ENCODE measurements at places on chromosomes 7 and 10.

DNA sequence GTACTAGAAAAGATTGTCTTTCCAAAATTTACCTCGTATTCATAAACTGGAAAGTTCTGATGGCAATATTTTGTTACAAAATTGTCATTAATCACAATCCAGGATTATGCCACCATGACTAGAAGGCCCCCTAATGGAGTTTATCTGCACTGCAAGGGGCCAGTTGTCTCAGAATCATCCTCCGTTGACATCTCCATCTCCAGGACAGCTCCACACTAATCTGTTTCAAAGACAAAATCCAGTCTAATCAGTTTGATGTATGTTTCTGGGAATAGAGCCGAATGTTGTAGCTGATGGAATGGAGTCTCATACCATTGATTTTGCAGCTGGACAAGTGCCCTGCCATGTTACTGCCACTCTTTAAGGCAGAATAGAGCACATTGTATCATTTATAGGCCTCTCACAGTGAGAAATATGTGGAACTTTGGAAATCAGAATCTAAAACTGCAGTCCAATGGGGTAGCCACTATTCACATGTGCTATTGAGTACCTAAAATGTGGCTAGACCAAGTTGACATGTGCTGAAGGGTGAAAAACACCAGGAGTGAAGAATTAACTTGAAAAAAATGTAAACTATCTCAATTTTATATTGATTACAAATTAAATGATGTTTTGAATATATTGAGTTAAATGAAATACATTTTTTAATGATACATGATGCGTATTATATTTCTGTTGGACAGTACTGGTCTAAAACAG lies 38.3 kb upstream of the TOMM7 start:
- no peak overlapping the region for H3K4me3 ChIP-seq
- DNase-seq: no peak
- peaks cover 6% of the 10 kb centered on the region for H3K4me1 ChIP-seq
- peaks cover 16% of the 10 kb centered on the region for H3K36me3 ChIP-seq
- no peaks in the 10 kb centered on the region for H3K27me3 ChIP-seq

DNA sequence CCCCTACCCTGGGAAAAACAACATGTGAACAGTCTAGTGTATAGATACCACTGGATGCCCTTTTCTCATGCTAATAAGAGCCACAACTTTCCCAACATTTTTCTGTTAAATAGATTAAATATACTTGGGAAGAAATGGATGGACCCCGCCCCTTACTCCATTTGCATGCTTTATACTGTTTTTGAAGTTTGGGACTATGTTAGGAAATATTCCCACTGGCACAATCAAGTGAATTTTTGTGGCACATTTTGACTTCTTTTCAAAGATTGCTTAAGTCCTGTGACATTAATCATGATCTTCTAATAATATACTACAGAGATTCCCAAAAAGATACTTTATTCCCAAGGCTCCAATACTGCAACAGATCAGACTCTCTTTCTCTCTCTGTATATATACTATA lies 216.6 kb downstream of the TWIST1 start:
- H3K27ac ChIP-seq: no peak overlapping the region
- H3K4me3 ChIP-seq: no peak overlapping the region
- H3K36me3 ChIP-seq: peaks cover 3% of the 10 kb centered on the region
- H3K4me1 ChIP-seq: peaks cover 47% of the 10 kb centered on the region
- H3K27me3 ChIP-seq: no peaks in the 10 kb centered on the region
- DNase-seq: no peak

GRCh38 chr10:110821508-110821907 lies 50.2 kb upstream of the PDCD4 start:
- H3K27ac ChIP-seq: peak overlapping the region; percentile 93
- peaks cover 5% of the 10 kb centered on the region for H3K36me3 ChIP-seq
- DNase-seq: no peak
- H3K4me1 ChIP-seq: peaks cover 56% of the 10 kb centered on the region
- no peak overlapping the region for H3K4me3 ChIP-seq
- no peaks in the 10 kb centered on the region for H3K27me3 ChIP-seq

DNA sequence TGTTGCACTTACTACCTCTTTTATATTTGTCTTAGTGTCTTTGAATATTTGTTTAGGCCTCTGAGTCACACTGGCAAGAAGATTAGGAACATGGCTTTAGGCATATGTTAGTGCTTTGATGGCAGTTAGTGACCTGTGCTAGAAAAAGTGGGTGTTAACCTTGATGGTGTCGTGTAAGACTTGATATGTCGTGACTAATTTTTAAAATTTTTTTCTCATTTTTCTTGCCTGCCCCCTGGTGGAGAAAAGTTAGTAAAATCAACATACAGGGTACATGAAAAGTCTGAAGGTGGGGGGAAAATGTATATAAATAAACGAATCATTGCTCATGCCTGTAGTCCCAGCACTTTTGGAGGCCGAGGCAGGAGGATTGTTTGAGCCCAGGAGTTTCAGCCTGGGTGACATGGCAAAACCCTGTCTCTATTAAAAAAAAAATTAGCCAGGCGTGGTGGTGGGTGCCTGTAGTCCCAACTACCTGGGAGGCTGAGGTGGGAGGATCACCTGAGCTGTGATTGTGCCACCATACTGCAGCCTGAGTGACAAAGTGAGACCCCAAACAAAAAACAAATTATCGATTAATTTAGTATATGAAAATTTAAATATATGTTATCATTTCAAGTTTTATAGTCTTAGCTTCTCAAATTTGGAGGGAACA lies 44.6 kb downstream of the TAX1BP1 start:
- H3K27ac ChIP-seq: peak overlapping the region; percentile 30
- H3K36me3 ChIP-seq: peaks cover 17% of the 10 kb centered on the region

- no peak overlapping the region for H3K4me3 ChIP-seq
- no peak overlapping the region for H3K27ac ChIP-seq
- no peaks in the 10 kb centered on the region for H3K27me3 ChIP-seq
- no peak for DNase-seq
- H3K36me3 ChIP-seq: no peaks in the 10 kb centered on the region
Measured at GRCh38 chr10:78599122-78599853, 469.5 kb upstream of the ZMIZ1 start.

GRCh38 chr10:12972146-12972545 lies 29.4 kb downstream of the CCDC3 start:
- DNase-seq: no peak

- H3K27ac ChIP-seq: no peak overlapping the region
- no peaks in the 10 kb centered on the region for H3K27me3 ChIP-seq
- no peak for DNase-seq
- H3K4me3 ChIP-seq: no peak overlapping the region
- peaks cover 40% of the 10 kb centered on the region for H3K4me1 ChIP-seq
Measured at GRCh38 chr10:60434418-60435046, 44.9 kb upstream of the ANK3 start.

DNA sequence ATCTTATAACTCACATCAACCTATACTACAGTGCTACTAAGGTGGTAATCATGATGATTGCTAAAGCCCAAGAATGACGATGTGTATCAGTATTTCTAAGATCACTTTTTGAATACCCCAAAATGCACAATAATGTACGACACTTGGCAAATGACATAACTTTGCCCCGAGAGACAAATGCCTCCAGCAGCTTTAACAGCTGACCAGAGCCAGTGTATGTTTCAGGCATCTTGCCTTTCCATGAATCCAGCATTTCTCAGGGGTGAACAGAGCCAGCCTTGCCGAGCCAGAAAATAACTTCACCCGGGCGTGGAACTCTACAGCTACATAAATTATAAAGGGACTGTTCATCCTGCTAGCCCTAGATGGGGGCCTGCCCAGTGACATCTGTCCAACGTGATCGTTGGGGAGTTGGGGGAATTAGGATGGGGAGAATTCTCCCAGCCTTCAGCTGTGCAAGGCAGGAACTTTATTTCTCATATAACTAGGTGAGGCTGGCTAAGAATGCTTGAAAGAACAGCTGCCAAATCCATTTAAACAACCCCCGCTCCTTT lies 1.8 kb downstream of the IGFBP3 start:
- H3K27ac ChIP-seq: peak overlapping the region; percentile 82
- DNase-seq: no peak
- H3K4me1 ChIP-seq: peaks cover 68% of the 10 kb centered on the region
- peaks cover 26% of the 10 kb centered on the region for H3K36me3 ChIP-seq
- peak overlapping the region; percentile 98 for H3K4me3 ChIP-seq
- H3K27me3 ChIP-seq: no peaks in the 10 kb centered on the region

DNA sequence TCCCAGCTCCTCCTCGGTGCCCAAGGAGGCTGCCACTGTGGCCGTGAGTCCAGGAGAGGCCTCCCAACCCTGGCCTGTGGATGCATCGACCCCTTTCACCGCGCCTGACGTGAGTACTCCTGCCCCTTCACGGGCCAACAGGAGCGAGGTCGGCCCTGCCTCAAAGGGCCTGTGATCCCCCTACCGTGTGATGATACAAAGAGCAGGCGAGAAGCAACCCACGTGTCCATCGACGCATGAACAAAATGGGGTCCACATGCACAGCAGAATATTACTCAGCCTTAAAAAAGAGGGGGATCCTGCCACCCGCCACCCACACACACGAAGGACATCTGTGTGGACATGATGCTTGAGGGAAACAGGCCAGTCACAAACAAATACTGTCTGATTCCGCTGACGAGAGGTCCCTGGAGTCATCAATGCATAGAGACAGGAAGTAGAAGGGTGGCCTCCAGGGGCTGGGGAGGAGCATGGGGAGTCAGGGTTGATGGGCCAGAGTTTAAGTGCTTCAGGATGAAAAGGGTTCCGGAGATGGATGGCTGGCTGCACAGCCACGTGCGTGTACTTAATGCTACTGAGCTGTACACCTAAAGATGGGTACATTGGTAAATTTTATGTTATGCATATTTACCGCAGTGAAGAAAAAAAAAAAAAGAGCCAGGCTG lies 151.9 kb downstream of the PRKAG2 start:
- H3K27me3 ChIP-seq: no peaks in the 10 kb centered on the region
- H3K27ac ChIP-seq: no peak overlapping the region
- DNase-seq: no peak
- H3K4me3 ChIP-seq: no peak overlapping the region

DNA sequence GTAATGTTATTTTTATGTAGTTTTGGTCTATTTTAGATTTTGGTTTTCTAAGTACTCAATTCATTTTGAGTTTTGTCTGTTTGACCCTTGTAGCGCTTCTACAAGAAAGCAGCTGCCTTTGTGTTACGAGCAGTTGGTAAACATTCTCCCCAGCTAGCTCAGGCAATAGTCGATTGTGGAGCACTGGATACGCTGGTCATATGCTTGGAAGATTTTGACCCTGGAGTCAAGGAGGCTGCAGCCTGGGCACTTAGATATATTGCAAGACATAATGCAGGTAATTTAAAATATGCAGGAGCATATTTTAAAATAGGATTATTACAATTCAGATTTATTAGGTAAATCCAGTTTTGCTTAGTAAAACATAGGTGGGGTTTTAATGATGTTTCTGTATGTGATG lies 23.1 kb downstream of the SPAG6 start:
- H3K27me3 ChIP-seq: no peaks in the 10 kb centered on the region
- no peak overlapping the region for H3K4me3 ChIP-seq
- H3K4me1 ChIP-seq: peaks cover 12% of the 10 kb centered on the region
- H3K36me3 ChIP-seq: no peaks in the 10 kb centered on the region

GRCh38 chr10:86600296-86600695 lies 54.1 kb upstream of the OPN4 start:
- no peak overlapping the region for H3K4me3 ChIP-seq
- DNase-seq: no peak
- H3K27me3 ChIP-seq: peaks cover 5% of the 10 kb centered on the region
- no peak overlapping the region for H3K27ac ChIP-seq
- H3K4me1 ChIP-seq: no peaks in the 10 kb centered on the region
- no peaks in the 10 kb centered on the region for H3K36me3 ChIP-seq

- no peak overlapping the region for H3K27ac ChIP-seq
- H3K4me3 ChIP-seq: no peak overlapping the region
- H3K4me1 ChIP-seq: peaks cover 39% of the 10 kb centered on the region
Measured at GRCh38 chr7:134740376-134740775, 39.1 kb upstream of the CALD1 start.

DNA sequence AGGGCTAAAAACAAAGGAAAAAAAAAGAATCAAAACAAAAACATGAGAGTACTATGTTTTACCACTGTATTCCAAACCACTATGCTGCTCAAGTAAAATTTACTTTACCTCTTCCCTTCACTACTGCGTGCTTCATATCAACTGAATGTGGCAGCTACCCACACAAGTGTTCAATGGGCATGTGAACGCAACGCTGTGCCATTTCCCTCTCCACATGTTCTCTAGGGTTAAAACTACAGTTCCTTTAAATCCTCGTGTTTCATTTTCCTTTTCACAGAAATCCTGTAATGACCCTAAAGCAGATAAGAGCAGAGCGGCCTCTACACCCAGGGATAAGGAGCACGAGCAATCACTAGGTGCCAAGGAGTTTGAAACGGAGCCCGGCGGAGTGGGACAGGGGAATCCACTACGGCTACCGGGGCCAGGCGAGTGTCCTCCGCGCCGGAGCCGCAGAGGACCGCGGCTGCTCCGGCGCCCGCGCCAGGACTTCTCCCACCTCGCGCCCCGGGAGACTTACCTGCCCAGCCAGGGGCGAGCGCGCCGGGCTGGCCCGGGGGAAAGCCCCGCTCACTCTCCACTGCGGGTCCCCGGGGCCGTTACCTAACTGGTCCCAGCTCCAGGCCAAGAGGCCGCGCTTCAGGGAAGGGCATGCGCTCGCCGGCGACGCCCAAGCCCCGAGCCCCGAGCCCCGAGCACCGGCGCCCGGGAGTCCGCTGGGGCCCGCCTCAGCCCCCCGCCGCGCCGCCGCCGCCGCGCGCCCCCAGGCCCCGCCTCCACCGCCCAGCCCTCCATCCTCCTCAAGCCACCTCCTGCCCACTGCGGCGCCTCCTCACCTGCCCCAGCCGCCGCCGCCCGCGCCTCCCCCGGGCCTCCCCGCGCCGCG lies 711 bp downstream of the NAMPT start:
- H3K27me3 ChIP-seq: no peaks in the 10 kb centered on the region
- peak; percentile 43 for DNase-seq
- H3K4me1 ChIP-seq: peaks cover 26% of the 10 kb centered on the region
- no peaks in the 10 kb centered on the region for H3K36me3 ChIP-seq
- H3K4me3 ChIP-seq: peak overlapping the region; percentile 98

- no peaks in the 10 kb centered on the region for H3K36me3 ChIP-seq
- H3K27me3 ChIP-seq: no peaks in the 10 kb centered on the region
- peaks cover 23% of the 10 kb centered on the region for H3K4me1 ChIP-seq
- H3K27ac ChIP-seq: no peak overlapping the region
Measured at GRCh38 chr10:68879628-68880027, 21.5 kb upstream of the DDX50 start.

DNA sequence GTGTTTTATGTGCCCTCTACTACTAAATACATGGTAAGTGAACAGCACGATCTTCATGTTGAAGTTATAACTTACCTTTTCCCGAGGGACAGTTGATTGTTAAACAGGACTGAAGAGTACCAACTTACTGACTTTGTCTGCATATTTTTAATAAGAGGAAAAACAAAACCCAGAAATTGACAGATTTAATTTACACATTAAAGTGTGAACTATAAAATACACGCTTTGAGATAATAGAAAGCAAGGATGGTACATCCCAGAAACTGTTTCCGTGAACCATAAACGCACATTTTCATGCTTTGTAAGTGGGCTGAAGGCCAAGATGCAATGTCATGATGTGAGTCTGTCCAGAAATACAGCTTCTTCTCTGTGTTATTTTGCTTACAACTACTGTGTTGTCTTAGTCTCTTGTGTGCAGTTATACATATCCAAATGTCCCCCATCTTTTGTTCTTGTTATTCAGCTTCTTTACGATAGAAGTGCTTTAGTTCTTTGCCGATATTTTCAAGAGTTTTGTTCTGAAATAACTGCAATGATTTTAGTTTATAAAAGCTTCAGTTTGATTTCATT lies 190.1 kb downstream of the MLLT10 start:
- H3K36me3 ChIP-seq: no peaks in the 10 kb centered on the region
- no peak for DNase-seq
- peaks cover 77% of the 10 kb centered on the region for H3K4me1 ChIP-seq
- H3K4me3 ChIP-seq: peak overlapping the region; percentile 51
- peak overlapping the region; percentile 95 for H3K27ac ChIP-seq
